Stimulated activated CD4-positive, alpha-beta T cell treated with anti-CD3 and anti-CD28 coated beads, Interleukin-2, amount 100 ng/mL, for 24 hours (primary cell): ENCODE measurements at places on chromosomes 1 and 21.

- DNase-seq: no peak
Observed at GRCh38 chr1:54608566-54609230, 14.6 kb downstream of the FAM151A start.

DNA sequence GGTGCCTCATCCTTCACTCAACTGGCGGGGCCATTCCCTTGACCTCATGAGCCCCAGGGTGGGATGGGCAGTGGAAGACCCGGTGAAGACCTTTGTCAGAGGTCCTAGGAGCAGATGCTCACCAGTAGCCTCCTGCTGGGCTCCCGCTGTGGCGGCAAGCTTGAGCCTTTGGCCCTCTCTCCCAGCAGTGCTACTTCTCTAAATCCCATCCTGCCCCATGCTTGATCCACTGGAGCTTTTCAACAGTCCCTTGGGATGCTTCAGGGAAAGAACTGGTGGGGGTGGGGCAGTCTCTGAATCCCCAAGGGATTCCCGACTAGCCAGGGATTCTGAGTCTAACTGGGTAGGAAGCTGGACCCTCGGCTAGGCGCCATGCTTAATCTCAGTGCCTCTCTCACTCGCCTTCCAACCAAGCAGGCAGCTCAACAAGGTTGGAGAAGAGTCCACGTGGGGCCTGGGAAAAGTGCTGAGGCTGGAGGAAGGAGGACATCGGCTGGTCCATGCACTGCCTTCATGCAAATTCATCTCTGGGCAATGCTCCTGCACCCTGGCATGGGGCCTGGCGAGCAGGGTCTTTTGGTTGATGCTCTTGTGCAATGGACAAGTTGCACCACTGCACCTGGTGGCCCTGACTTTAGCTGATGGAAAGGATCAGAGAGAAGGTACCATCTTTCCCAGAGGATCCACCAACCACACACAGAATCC lies 190.3 kb downstream of the GRIK3 start:
- no peak for DNase-seq

DNA sequence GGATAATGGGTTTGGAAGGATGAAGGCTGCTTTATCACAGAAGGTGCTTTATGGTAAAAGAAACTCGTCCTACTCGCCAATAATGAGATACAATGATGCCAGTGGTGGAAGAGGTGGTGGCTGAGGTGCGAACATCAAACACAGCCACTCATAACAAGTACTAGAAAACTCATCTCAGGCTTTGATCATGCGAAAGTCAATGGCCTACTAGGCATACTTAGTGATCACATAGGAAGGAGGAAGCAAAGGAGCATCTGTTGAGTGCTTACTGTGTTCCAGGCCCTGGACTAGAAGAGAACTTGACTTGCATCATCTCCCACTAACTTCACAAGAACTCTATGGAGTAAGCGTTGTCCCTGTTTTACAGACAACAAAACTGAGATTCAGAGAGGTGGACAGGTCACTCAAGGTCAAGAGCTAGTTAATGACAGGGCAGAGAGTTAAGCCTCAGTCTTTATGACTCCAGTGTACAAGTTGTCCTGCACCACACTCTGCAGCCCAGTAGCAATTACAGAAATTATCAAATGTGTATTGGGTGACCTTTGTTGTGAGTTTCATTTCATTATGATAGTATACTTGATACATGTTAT lies 33.6 kb downstream of the RUNX1 start:
- peak; percentile 50 for DNase-seq

GRCh38 chr1:208158640-208159554 lies 85.3 kb downstream of the PLXNA2 start:
- DNase-seq: no peak

DNA sequence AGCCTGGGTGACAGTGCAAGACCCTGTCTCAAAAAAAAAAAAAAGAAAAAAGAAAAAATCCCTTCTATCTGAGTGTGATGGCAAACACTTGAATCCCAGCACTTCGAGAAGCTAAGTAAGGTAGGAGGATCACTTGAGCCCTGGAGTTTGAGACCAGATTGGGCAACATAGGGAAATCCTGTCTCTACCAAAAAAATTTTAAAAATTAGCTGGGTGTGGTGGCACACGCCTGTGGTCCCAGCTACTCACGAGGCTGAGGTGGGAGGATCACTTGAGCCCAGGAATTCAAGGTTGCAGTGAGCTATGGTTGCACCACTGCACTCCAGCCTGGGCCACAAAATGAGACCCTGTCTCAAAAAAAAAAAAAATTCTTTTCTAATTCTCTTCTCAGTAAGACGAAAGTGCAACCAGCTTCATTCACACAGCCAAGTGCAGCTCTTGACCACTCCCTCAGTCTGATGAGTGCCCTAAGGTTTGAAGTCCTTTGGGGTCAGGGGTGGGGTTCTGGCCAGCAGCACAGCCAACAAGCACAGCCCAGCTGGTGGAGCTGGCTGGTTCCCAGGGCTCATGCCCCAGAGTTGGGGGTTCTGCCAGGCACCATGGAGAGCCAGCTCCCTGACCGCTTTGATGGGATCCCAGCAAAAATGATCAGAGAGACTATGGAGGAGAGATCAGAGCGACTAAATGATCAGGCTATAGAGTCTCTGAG lies 8.0 kb downstream of the SLC2A5 start:
- DNase-seq: no peak

GRCh38 chr1:109906160-109906838 lies 4.3 kb upstream of the CSF1 start:
- DNase-seq: peak; percentile 59
